Amygdala (tissue), 56 donors: ENCODE measurements at places on chromosomes 11 and 22.

DNA sequence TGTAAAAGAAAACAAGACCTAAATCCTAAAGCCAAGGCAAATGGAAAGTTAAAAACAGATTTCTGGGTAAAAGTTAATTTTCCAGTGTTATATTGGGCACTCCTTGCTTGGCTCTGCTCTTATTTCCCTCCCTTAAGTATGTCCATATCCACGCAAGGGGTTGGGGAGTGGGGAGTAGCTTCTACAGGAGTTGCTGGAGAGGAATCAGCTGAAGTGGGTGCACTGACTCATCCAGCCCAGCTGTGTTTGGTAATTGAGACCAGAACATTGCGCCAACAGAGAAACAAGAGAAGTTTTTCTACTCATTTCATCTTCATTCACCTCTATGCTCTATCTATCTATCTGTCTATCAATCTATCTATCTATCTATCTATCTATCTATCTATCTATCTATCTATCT, 298.4 kb upstream of the PDGFD start:
- DNase-seq, result no peak

DNA sequence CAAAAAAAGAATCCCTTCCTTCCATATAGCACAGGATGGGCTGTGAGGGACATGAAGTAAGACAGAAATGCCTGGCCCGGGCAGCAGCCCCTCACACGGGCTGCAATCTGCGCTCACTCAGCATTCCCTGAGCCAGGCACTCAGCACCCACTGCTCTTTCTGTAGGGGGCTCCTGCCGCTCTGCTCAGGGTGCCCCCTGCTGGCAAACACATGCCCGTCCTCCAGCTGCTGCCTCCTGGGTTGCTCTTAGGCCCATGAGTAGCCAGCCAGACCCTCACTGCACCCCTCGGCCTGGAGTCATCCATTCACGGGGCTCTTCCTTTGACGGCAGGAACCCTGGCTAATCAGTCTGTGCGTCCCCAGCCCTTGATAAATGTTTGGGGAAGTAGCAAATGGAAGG, 6.9 kb downstream of the MCAT start:
- DNase-seq, result no peak

DNA sequence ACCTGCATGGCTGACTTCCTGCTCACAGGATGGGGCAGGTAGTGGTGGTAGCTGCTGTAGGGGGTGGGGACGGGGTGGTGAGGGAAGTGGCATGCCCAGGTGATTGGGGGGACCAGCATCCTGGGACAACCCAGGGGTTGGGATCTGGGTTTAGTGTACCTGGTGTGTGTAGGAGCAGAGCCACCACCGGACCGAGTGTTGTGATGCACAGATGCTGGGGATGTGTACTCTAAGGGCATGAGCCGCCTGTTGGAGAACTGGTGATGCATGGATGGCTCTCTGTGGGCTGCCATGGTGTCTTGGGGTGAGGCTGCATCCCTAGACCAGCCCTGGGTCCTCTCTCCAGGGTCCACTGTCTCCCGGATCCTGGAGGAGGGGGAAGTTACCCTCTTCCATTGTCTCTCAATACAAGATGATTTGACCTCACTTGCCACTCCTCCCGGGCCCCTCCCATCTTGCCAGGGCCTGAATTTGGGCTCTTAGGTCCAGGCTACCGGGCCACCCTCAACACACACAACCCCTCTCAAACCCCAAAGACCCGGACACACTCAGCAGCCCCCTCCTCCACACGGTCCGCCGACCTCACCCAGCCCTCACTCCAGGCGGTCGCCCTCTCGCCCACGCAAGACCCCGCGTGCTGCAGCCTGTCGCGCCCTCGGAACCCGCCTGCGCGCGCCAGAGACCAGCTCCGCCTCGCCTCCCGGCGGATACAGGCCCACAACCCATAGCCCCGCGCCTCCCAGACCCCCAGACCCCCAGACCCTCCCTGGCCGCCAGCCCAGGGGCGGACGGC, 619 bp downstream of the LRRC75B start:
- DNase-seq, result no peak

DNA sequence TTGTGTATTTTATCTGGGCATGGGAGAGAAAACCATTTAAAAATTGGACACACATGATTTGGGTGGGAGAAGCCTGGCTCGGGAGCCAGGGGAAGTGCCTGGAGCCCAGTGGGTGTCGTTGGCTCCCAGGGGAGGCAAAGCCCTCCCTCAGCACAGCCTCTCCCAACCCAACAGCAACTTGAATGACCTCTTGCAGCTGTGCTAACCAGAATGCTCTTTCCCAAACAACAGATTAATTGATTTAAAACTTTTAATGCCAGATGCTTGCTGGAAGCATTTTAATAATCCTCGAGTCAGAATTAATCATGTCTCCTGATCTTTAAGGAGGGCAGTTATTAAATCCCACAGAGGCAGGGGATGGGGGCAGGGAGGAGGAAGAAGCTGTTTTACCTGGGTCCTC, 401.6 kb downstream of the BUD13 start:
- no peak for DNase-seq

DNA sequence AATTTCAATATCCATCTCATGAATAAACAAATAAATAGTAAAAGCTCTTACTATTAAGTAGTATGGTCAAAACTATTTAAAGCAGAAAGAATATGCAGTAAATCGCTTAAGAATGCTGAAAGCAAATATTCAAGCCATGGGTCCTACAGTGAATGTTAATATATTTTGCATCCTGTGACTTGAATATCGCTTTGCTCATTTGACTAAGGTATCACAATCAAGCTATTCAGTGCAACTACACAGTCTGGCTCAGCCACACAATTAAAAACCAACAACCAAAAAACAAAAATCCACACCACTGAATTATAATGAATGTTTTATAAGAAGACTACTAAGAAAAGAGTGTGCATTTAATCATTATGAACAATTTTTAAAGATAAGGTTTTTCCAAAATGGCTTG, 45.3 kb downstream of the RAB6A start:
- DNase-seq, result no peak

DNA sequence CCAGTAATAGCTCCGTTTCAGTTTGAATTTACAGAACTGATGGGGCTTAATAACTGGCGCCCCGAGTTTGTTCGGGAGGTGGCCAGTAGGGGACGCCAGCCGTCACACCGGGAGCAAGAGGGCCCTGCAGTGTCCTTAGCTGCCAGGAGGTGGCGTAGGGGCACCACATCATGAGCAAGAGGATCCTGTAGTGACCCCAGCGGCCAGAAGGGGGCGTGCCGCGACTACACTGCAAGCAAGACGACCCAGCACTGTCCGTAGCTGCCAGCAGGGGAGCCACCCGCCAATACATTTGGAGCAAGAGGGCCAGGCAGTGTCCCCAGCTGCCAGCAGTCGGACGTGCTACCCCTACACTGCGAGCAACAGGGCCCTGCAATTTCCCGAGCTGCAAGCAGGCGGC, 663.7 kb upstream of the B3GAT1 start:
- no peak for DNase-seq

DNA sequence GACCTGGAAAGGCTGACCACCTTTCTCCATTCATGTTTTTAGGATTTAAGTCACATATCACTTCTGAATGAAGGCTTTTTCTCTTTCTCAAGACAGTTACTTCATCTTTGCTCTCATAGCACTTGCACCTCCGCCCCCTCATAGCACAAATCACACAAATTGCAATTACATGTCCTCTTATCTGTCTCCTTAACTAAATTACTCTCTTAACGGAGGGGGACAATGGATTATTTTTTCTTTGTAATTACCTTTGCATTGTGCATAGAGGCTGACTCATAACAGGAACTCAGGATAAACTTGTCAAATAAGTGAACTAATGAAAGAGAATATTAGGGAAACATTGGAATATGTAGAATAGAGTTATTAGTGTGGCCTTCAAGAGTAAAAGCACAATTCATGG, 94.7 kb downstream of the MUC15 start:
- DNase-seq, result no peak

DNA sequence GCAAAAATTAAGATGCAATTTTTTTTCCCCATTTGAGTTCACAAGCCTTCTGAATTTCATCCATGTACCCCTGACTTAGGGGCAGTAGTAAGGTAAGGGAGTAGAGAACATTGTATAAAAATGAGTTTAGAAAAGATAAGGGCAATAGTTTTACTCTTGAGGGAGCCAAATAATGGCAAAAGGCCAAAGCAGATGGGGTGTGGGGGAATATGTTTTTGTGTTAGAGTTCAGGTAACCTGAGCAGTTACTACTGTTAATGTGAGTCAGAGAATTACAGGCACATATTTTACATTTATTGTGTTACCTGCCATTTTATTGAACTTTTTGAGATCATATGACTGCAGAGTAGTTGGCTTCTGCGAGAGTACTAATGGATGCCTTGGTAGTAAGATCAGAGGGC, 3.1 kb downstream of the EED start:
- no peak for DNase-seq

DNA sequence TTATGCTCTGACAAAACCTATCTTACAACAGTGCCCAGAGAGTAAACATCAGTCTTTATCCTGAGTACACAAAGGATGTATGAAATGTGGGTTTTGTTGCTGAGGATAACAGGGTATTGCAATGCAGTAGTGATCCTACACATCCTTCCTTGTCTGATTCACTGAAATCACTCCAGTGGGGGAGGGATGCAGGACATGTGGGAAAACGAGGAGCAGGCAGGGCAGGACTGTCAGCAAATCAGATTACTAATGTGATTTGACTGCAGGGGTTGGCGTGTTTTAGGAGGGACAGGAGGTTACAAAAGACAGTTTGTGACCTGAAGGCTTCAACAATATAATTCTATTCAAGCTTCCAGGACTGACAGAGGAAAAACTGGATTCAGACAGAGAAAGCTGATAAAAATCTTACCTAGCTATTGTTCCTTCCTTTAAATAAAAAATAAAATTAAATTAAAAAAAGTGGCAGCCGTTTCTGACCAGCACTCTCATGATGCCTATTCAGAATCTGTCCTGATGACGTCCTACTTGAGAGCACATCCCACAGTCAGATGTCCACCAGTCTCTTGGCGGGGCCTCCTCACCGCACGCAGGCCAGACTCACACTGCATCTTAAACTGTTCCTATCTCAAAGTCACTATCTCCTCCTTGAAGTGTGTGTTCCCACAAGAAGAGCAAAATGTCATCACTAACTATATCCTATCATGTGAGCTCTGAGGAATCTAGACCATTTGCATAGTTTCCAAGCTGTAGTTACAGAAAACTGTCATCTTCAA, 50.6 kb upstream of the MN1 start:
- no peak for DNase-seq

- no peak for DNase-seq
These were observed 56.4 kb downstream of the NECTIN1 start for GRCh38 chr11:119672597-119672996.

DNA sequence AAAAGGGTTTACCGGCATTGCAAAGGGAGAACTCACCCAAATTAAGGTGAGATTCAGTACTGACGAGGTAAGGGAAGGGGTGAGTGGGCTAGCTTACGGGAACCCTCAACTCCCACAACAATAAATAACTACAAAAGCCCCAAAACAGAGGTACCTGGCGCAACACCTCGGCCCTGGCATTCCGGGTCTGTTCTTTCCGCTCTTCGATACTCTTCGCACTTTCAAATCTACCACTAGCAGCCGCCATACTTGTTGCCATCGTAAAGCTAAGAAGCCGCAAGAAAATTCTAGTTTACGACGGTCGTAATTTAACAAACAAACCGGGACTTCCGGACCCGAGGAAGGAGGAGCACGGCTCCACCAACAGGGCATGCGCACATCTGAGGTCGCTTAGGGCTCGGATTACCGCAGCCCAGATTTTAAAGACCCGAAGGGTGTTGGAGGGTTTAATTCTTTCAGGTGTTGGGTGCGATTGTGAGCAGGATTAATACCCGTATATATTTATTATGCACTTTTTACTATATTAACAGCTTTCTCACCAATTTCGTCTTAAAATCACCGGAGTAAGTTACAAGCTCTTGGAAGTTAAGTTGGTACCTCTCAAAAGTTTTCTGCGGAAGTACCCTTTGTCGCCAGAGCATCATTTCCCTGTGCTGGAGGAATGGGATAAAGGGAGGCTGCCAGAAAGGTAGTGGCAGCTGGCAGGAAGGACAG, at the start of gene CWF19L2:
CWF19L2 (minus strand) TSS at position 268 of the 714 bp plus-strand sequence; CDS start at position 259, 9 bp downstream.
- DNase-seq, result peak; percentile 72

GRCh38 chr22:18023509-18024275, 669 bp downstream of the MICAL3 start:
- DNase-seq, result peak; percentile 21

DNA sequence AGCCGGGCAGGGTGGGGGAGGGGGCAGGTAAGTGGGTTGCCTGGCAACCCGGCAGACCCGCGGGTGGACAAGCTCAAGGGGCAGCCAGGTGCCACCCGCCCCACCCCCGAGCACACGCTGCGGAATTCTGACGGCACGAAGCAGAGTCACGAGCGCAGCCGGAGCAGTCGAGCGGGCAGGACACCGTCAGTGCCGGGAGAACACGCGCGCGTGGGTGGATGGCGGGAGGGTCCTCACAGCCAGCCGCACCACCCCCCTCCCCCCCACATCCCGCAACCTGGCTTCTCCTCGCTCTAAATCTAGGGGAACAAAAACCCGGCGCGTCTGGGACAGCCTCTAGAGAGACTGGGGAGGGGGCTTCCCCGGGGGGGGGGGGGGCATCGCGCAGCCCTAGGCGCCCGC, 133.1 kb upstream of the HSD17B12 start:
- DNase-seq, result no peak

- DNase-seq, result peak; percentile 10
These were observed 241.8 kb upstream of the ARHGAP42 start for GRCh38 chr11:100445231-100445735.

DNA sequence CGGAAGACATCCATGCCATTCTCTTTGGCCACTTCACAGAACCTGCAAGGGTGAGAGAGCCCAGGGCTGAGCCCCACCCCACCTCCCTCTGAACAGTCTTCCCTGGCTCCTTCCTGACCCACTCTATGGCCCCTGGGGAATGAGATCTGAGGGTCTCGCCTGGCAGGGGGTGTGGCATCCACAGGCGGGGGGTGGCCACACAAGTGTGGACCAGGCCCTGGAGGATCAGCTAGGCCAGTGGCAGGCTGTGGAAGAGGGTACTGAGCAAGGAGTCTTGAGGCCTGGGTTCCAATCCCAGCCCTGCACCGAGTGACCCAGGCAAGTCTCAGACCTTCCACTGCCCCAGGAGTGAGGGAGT, 5.6 kb upstream of the LRFN4 start:
- DNase-seq, result no peak

- no peak for DNase-seq
These were observed 32.9 kb downstream of the GALNT18 start for GRCh38 chr11:11588891-11589290.

GRCh38 chr11:122775675-122776271, 62.5 kb upstream of the CRTAM start:
- no peak for DNase-seq
